Endodermal cell (in vitro differentiated cells): ENCODE measurements at places on chromosomes 1 and 21. TPM values are rescaled to one million over a fixed set of nuclear protein-coding genes. Genes with fewer than 3 reads are reported as not detected.

The KRTAP19-1 gene
- total RNA-seq: not detected in 2 replicates

The RAB3B gene
- 43.6 to 69.1 TPM (median 66.0 TPM) in 3 replicates for total RNA-seq

The CYP4A11 gene
- 0.24 and 0.59 TPM in 2 replicates for total RNA-seq

DNA sequence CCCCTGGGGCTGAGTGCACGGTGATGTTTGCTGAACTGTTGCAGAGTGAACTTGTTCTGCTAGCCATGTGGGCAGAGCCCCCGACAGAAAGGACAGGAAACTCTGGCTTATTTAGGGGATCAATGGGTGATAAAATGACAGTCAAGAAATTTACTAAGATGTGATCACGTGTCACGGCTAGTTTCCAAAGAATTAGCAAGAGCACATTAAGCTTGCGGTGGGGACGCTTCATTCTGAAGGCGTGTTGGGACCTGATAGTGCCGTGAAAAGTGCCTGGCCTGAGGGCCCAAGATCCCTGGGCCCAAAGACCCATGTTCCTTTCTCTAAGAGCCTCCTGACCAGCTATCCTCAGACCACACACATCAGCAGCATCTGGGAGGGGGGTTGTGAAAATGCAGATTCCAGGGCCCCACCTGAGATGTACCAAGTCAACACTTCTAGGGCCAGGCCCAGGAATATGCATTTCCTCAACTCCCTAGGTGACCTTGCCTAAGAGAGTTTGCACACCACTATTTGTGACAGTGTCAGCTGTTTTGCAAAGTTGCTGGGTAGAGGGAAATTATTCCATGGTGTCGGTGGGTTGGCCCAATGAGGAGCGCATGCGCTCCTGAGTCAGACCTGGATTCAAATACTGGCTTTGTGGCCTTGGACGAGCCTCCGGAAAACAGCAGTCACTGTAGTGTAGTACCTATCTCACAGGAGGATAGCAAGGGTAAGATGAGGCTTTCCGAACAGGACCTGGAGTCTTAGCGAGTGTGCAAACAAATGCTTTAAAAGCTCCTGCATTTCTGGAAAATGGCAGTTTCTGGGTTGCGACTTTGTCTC, 77.5 kb downstream of the SPSB1 start:
- DNase-seq: no peak

GRCh38 chr1:179337288-179337687, 28.5 kb upstream of the AXDND1 start:
- DNase-seq: no peak

DNA sequence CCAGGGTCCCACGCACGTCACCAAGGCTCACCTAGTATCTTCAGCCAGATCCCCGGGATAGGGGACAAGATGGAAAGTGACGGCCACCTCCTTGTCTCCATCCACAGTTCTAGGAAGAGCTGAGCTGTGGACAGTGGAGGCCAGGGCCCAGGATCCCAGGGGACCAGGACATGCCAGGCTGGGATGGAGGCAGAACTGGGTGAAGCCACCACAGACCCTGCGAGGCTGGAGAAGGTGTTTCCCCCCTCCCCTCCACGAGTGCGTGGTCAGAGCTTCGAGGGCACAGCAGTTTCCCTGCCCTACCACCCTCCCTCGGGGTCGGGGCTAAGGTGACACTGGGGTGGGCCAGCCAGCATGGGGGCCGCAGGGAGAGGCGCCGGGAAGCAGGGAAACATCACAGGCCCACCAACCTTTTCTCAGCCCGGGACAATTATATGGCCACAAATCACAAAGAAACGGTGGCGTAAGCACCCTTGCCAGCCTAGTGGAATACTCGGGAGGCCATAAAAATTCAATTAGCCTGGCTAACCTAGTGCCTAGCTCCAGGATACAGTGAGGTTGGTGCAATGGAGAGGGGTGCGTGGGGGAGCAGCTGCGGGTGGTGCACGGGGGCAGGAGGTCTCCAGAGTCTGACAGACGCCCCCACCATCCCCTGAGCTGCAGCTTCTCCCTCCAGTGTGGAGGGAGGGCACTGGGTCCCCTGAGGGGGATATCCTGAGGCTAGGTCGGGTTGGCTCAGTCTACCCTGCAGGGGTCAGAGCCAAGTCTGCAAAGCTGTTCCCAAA, 13.4 kb downstream of the DRAXIN start:
- no peak for DNase-seq

DNA sequence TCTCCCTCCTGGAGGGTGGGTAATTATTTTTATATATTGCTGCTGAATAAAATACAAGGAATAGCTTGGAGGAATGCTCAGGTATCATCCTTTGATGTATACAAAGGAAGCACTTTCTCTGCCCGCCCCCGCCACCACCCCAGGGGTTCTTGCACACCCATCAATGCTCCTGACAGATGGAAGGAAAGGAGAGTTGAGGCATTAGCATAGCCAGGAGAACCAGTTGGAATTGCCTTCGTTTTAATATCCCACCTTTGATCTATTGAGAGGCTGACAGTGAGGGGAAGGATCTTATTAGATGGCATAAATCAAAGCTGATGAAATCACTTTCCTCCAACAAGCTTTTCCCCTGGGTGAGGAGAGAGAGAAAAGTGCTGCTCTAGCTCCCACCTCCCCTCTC, 71.1 kb downstream of the LGR6 start:
- DNase-seq: peak; percentile 49

- peak; percentile 52 for DNase-seq
Observed at GRCh38 chr1:82330330-82330729, 529.6 kb downstream of the ADGRL2 start.

GRCh38 chr1:110880708-110881374, 7.9 kb downstream of the CD53 start:
- DNase-seq: no peak

DNA sequence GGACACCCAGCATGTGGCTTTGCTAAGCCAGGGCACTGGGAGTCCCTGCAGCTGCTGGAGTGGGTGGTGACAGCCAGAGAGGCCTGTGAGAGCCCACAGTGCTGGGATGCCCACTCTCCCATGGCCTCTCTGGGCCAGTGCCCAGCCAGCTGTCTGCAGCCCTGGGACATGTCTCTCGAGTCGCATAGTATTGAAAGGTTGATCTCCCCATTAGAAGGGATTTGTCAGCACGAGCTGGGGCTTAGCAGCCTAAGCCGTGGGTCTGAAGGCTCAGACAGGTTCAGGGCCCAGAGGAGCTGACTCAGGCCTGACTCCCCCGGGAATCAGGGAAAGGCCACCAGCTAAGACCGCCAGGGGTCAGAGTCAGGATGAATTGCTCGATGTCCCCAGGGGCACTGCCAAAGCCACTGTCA, 53.5 kb downstream of the FOXD2 start:
- peak; percentile 75 for DNase-seq

DNA sequence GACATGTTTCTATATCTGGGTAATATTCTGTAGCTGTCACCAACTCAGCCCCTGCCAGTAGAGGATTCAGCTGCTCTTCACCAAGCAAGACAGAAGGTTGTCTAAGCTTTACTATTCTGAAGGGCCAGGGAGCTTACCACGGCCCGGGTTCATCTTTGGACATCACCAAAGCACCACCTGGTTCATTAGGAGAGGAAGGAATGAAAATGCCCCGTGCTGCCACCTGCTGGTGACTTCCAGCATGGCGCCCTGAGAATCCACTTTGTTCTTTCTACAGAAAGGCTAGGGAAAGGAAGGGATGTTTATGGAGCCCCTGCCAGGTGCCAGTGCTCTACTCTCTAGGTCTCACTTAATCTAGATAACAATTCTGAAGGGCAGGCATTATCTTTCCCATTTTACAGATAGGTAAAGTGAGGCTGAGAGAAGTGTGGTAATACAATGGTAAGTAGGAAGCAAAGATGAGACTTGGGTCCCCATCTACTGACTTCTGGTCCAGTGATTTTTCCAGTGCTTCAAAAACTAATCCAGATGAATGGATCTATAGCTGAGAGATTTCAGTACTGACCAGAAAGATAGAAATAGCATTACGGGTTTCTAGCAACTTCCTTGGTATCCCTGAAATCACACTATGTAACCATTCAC, 79.5 kb downstream of the BEND5 start:
- peak; percentile 95 for DNase-seq

GRCh38 chr1:23099171-23099536, 69.5 kb downstream of the LUZP1 start:
- DNase-seq: no peak

- peak; percentile 81 for DNase-seq
Observed at GRCh38 chr1:245154429-245155271, at the start of gene KIF26B. KIF26B (plus strand) TSS chr1:245154985; CDS start chr1:245155425, 440 bp downstream.

The ZSWIM5 gene
- total RNA-seq: 8.8 to 11.1 TPM (median 9.6 TPM) in 3 replicates

DNA sequence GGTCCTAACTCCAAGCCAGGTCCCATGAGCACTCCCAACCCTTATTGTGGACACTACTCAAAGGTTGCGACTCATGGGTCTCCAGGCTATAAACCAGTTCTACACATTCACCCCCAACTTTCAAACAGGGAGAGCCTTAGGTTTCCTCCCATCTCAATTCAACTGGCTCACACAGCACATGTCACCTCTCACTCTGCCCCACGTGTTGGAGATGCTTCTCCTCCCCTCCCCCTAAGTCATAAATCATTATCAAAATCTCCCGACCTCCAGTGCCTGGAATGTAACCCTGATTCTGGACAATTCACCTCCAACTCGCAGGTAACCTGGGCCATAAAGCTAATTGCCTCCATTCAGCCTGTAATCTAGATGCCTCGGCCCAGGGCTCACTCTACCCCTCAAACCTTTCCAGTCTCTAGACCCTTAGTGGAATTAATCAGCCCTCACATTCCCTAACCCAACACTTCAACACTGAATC, 595 bp downstream of the AK2 start:
- no peak for DNase-seq

GRCh38 chr1:64320922-64321614, 117.6 kb downstream of the UBE2U start:
- no peak for DNase-seq

The RHBDL2 gene
- total RNA-seq: not detected in 3 replicates

The LEFTY2 gene
- 938 and 1,361 TPM in 2 replicates for total RNA-seq

The DCDC2B gene
- total RNA-seq: not detected in 2 replicates

DNA sequence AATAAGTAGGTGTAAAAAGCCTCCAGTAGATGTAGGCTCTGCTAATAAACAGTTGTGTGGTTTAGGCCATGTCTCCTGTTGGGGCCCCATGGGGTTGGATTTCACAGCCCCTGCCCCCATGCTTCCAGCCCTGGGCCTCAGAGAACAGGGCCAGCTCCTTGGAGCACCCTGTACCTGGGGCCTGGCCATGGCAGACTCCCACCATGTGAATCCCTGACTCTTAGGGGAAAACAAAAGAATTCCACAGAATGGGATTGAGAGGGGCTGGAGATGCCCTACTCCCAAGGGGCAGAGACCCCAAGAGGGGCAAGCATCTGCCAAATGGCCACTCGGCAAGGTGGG, 11.5 kb downstream of the LRP8 start:
- no peak for DNase-seq

- peak; percentile 98 for DNase-seq
Observed at GRCh38 chr1:155091071-155092051, 12.7 kb downstream of the EFNA3 start.

- peak; percentile 50 for DNase-seq
Observed at GRCh38 chr21:46093668-46094400, 4.1 kb upstream of the COL6A2 start.

- DNase-seq: peak; percentile 59
Observed at GRCh38 chr1:23224739-23225648, 7.7 kb upstream of the HTR1D start.

- no peak for DNase-seq
Observed at GRCh38 chr1:225461533-225462428, 33.9 kb upstream of the LBR start.

DNA sequence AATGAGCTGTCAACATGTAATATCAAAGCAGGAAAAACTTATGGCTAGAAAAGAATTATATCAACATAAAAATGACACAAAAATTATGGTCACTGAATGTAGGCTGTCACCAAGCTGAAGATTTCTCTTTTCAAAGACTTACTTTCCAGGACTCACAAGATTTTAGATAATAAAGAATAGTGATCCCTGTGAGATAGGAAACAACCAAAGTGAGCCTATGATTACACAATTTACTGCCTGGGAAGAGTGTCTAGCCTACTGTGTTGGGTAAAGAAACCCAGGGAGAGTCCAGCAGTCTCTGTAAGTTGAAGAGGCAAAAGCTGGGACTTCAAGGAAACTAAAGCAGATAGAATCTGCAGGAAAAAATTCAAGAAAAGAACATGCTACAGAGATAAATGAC, 20.2 kb upstream of the RGS1 start:
- no peak for DNase-seq

GRCh38 chr1:104196136-104196535, 446.4 kb downstream of the AMY1C start:
- DNase-seq: no peak

GRCh38 chr1:84430546-84430945, 32.3 kb downstream of the DNASE2B start:
- DNase-seq: no peak

DNA sequence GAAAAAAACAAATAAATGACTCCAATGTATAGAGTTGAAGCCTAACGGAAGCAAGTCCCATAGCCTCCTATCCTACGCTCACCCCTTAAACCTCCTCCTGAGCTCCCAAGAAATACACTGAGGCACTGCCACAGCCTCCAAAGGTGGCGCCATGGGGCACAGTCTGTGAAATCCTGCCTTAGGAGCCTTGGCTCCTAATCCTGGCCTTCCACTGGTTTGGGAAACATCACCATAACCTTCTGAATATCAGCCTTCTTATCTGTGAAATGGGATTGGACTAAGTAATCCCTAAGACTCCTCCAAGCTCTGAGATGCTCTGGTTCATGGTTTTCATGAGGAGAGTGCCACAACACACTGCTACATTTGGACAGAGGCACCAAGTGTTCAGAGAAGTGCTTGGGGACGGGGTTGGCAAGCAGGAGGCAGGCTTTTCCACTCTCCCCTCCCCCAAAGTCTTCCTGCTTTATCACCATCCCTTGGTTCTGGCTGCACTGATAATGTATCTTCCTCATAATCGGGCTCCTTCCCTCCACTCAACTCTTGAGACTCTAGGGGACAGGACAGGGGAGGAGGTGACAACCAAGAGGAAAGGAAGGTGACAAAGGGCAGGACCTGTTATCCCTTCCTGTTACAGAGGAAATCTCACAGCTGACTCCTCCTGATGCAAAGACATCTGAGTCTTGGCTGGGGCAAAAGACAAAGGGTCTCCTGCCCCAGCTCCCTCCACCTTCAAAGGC, 2.7 kb downstream of the SLAMF7 start:
- DNase-seq: peak; percentile 64

DNA sequence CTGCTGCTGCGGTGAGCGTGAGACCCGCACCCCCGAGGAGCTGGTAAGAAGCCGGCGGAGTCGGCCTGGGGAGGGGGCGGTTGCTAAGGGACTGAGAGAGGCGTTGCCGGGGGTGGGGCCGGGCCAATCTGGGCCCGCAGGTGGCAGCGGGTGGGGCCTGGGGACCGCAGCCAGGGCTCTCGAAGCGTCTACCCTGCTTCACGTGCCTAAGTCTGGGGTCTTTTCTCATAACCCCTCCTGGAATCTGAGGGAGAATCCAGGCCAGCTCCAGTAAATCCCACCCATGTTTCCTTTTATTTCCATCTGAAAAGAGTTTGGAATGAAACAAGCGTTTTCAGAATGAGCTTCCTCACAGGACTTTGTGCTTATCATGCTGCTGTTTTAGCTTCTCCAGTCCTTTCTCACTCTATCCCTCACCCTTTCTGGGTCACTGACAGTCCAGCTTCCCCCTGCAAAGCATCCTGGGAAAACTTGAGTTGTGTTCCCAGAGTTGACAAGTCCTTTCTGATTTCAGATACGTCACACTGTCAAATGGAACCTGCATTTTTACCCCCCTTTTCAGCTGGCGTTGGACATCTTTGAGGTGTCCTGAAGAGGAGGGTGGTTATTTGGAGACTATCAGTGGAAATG, 431 bp downstream of the CLCN6 start:
- DNase-seq: peak; percentile 63

The NEGR1 gene
- total RNA-seq: 1.1 and 1.5 TPM in 2 replicates

GRCh38 chr1:180235077-180235501, 5.0 kb downstream of the LHX4 start:
- peak; percentile 81 for DNase-seq
